Jurkat, Clone E6-1 (cell line): ENCODE measurements at places on chromosomes 5 and 9.

DNA sequence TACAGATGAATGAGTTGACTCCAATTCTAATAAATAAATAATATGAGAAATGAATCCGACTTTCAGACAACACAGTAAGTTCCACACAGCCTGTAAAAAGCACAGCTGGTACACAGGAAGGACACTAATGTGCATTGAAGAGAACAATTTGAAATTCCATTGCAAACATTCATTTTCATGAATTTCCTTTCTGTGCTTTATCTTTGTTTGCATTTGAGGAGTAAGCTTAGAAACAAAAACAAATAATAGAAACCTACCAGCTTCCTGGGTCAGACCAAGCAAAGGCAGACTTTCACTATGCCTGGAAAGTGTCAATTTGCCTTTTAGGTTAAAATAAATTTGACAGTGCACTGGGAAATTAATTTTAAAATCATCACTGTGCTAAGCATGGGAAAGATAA lies 143.8 kb upstream of the VLDLR start:
- no peak for DNase-seq

GRCh38 chr5:75202935-75203334 lies 33.7 kb downstream of the ANKRD31 start:
- no peak for DNase-seq

DNA sequence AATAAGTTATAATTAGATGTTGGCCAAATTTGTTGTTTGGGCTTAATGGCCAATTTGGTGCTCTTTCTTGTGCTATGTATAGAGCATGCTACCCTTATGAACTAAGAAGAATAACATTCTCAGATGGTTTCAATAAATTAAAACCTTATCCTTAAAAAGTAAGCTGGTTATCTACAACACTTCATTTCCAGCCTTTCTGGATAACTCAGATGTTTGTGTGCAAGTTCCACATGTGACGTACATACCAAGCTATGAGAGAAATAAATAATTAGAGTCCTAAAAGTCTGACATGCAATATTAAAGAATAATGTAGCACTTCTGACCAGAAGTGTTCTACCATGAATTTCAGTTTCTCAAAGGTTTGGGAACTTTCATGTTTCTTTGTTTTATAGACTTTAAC lies 11.7 kb downstream of the MTREX start:
- DNase-seq: no peak

DNA sequence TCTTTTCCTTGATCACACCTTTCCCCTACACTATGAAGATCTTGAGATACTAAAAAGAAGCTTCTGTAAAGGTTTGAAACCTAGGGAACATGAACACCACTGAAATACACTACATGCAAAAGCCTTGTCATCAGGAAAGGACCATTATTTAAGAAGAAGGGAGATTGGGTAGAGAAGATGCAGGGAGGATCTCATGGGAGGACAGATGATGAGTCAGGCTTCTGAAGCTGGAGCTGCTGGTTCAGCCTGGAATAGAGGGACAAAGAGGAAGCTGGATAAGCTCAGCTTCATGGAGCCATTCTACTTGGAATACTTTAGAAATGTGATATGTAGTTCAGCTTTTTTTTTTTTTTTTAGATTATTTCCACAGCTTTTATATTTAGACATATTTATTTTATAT lies 169.8 kb downstream of the MAN2A1 start:
- no peak for DNase-seq

- no peak for DNase-seq
Observed at GRCh38 chr9:115956371-115956770, 197.2 kb upstream of the PAPPA start.

DNA sequence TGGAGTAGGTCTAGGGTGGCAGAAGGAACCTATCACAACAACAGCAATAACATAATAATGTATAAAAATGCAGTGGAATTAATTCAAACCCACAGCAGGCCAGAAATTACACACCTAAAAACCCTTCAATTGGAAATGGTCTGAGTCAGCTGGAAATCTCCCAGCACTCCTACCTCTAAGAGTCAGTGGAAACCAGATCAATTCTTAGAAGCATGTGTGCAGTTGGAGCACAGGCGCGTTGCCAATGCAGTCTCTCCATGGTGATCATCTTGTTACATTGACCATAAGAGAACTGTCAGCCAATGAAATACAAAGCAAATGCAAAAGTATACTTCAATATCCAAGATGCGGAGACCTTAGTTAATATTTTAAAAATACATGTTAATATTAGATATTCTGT lies 15.1 kb upstream of the CSNK1G3 start:
- no peak for DNase-seq

GRCh38 chr5:122661496-122662180 lies 113.2 kb upstream of the SNX2 start:
- no peak for DNase-seq
